ENCODE measurements at places on chromosomes 13 and 19.

DNA sequence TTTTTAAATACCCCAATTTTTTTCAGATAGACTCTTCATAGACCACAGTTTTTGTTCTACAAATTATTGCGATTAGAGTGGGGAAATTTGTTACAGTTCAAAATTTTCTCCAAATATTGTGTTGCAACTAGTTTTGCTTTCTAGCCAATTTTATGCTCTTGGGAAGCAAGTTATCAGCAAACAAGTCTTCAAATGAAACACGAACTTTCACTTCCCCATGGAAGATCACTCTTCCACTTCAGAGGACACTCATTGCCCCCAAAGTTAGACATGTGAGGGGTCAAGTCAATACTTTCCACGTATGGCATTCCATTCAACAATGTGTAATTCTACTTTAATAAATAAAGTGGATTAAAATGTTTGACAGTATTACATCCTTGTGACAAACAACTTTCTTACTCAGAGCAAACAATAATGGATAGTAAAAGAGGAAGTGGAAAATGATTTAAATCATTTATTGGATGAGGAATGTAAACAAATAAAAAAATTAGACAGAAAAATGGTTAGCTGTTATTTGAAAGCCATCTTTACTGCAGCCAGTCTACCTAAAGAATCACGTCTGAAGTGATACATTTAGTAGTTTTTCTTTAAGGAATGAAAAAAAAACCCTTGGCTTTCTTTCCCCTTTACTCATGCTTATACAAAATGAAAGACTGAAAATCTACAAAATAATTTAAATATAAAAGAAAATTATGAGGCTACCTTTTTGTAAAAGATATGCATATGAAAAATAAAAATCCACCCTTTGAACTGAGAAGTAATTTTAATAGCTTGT lies 41.2 kb upstream of the TNFSF11 start:
- DNase-seq: no peak

GRCh38 chr13:27347211-27347772 lies 76.7 kb downstream of the RASL11A start:
- DNase-seq: no peak

- DNase-seq: no peak
Measured at GRCh38 chr19:5131031-5131505, 162.2 kb downstream of the KDM4B start.

- DNase-seq: no peak
Measured at GRCh38 chr19:47740866-47741519, 4.4 kb upstream of the NOP53 start.

- DNase-seq: no peak
Measured at GRCh38 chr13:103222683-103223082, 156.5 kb upstream of the SLC10A2 start.

Measured in activated gamma-delta T cell (primary cell).